ENCODE measurements at places on chromosomes 11 and 22.

DNA sequence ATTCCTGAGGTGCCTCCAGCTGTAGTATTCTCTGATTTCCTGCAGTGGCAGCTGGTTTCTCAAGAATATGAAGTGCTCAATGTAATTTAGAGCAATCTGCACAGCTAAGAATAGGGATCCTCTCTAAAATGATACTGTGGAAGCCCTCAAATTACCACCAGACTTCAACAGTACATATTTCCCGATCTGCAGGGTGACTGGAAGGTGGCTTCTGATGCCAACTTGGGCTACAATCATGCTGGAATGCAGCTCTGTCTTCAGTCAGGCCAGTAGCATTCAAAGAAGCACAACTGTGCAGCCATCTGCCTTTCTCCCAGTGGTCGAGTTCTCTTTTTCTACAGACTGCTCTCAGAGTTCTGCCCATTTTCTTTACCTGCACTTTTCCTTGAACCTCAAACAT, 55.5 kb upstream of the CD5 start:
- DNase-seq = no peak

DNA sequence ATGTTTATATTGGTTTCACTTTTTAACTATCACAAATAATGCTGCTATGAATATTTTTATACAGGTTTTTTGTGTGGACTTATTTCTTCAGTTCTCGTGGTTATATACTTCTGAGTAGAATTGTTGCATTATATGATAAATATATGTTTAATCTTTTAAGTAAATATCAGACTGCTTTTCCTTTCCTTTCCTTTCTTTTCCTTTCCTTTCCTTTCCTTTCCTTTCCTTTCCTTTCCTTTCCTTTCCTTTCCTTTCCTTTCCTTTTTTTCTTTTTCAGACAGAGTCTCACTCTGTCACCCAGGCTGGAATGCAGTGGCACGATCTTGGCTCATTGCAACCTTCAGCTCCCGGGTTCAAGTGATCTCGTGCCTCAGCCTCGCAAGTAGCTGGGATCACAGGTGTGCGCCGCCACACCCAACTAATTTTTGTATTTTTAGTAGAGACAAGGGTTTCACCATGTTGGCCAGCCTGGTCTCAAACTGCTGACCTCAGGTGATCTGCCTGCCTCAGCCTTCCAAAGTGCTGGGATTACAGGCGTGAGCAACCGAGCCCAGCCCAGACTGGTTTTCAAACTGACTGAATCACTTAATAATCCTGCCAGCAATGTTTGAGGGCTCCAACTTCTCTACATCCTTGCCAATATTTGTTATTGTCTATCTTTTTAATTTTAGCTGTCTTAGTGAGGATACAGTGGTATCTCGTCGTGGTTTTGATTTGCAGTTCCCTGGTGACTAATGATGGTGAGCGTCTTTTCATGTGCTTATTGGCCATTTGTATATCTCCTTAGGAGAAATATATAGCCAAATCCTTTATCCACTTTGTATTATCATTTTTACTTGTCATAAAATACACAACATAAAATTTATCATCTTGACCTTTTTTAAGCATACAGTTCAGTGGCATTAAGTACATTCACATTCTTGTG, 21.9 kb downstream of the HTR3B start:
- DNase-seq = no peak

- DNase-seq = no peak
Measured at GRCh38 chr11:63012839-63013238, 2.8 kb downstream of the SLC22A8 start.

DNA sequence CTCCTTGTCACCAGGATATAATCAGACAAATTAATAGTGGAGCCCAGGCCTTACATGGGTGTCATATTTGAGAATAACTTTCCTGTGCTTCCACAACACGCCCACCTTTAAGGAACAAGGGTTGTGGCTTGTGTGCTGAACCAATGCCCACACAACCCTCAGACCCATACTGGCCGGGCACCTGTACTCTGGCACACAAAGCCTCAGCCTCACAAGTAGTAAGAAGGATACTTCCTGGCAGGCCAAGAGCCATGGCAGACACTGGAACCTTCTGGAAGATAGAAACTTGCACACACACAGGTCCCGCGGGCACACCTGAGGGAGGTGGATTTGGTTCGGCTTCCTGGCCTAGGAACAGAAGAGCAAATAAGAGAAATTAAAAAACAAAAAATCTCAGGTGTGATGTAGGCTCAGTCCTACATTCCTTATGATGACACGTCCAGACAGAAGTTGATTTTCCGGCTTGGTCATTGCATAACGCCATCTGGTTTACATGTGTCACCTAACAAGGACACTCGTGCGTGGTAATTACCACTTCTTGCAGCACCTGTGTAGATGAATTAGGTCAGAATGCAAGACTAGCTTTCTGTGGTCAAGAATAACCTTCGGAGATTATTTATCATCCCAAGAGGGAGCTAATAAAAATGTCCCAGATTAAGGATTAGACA, 5.8 kb upstream of the BRD1 start:
- no peak for DNase-seq

DNA sequence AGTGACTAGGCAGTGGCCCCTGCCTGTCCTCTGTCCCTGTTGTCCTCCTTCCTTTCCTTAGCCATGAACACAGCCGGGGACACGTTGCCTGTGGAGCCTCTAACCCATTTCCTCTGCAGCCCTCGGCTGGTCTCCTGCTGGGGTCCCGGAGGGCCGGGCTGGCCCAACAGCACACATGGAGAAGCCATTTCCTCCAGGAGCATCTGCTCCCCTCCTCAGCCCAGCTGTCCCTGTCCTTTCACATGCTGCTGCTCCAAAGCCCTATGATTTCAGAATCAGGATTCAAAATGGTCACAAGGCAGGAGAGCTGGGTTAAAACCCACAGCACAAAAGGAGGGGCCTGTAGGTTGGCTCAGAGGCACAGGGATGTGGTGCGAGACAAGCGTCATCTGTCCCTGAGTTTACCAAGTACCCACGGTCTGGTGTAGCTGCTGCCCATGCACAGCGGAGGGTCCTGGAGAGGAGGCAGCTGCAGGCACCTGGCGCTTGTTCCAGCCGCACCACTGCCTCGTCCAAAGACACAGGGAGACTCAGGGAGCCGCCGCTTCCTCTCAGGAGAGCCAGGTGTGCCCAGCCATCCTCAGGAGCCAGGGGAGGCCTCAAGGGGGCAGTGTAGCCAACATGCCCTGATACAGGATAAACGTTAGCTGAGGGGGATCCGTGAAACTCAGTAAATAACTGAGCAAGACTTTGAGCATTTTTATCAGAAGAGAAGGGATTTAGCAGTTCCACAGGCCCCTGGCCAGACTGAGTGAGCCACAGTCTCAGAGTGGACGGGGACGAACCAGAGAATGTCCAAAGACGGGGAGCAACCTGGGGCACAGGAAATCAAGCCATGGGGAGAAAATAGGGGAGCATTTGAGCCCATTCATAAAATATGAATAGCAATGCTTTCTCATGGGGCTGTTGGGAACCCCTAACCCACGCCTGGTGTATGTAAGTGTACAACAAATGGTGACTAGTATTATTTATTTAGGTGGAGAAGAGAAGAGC, 3.9 kb upstream of the VSIG10L2 start:
- DNase-seq = peak; percentile 40

- DNase-seq = no peak
Measured at GRCh38 chr22:31952094-31952401, 7.7 kb downstream of the YWHAH start.

GRCh38 chr11:121794671-121795141, 321.3 kb downstream of the BLID start:
- DNase-seq = no peak

GRCh38 chr11:73961321-73961720, 10.5 kb downstream of the DNAJB13 start:
- DNase-seq = no peak

- DNase-seq = no peak
Measured at GRCh38 chr11:71999362-71999761, 653 bp downstream of the IL18BP start.

DNA sequence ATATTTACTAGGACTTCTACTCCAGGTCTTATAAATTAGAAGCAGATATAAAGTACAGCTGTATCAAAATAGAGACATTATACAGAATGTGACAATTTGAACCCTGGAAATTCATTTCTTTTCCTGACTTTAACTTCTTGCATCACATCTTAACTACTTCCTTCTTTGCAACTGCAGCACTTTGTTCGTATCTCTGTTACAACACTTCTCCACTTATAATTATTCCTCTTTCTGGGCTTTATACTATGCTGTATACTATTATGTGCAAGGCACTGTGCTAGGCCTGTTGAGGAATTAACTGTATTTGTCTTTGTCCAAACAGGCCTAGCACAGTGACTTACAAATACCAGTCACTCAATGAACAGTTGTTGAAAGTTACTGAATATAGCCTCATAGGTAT, 1.8 kb upstream of the SLC36A4 start:
- no peak for DNase-seq

- no peak for DNase-seq
Measured at GRCh38 chr11:13012056-13012661, 3.0 kb downstream of the RASSF10 start.

- peak; percentile 50 for DNase-seq
Measured at GRCh38 chr11:9758637-9759518, 95.0 kb downstream of the SWAP70 start.

DNA sequence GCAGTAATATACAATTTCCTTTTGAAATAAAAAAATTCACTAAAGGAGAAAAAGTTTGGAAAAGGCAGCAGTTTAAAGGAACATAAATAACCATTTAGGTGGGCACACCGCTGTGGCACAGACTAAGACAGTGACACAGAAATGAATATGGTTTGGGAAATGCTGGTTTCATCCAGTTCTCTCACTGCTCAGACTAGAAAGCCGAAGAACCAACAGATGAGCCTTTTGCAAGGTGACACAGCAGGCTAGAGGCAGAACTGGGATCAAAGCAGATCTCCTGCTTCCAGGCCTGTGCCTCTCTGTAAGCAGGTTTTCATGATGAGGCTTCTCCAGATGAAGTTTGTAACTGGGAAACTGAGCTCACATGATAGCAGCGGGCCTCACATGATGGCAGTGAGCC, 380.0 kb upstream of the NARS2 start:
- no peak for DNase-seq

DNA sequence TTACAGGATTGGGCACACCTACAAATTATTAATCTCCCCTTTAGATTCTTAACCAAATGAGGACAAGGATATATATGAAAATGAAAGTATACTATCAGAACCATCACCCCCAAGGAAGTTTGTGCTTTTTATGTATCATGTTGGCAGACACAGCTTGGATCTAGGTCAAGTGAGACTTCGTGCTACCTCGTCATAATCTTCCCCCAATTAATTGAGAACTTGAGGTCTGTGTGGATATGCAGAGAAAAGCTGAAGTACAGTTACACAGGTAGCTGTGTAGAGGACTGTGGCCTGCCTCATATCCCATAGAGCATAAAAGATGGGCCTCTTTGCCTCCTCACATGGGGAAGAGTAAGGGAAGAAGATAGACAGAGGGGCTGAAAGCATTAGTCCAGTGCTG, 45.6 kb downstream of the DNHD1 start:
- DNase-seq = no peak

DNA sequence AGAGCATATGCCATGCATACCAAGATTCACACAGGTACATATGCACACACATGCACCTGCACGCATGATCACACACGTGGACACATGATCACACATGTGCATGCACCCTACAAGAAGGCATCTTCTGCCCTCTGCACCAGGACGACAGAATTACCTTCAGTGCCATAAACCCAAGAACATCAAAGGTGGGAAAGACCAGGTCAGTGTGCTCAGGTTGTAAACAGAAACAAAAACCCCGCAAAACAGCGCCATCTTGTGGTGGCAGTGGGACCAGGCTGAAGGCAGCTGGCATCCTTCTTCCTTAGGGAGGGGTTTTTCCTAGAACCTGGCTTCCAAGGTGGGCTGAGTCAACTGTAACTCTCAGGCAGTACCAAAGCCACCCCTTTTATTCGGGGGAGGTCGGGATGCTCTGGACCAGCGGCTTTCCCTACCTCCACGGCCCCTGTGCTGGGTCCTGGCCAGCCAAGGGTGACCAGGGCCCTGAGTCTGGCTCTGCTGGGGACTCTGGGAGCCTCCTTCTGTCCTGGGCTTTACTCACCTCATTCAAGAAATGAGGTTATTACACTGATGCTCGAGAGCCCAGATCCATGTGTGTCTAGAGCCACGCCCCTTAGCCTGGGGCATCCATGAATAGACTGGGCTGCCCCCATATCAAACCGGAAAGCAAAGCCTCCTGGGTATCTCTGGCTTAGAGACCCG, 69.4 kb upstream of the FGF3 start:
- peak; percentile 49 for DNase-seq

DNA sequence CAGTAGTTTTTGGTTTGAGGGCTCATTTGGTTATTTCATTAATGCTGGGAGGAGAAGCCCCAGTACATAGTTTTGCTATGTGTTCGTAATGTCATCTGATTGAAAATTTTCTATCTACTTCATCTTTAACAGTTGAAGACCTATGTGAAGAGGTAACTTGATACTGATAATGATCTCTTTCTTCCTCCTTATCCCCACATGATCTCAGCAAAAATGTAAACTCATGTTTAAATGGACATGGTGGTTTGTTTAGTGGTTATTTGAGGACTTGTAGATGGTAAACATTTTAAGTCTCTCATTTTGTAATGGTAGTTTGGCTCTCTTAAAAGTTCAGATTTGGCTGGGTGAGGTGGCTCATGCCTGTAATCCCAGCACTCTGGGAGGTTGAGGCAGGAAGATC, 53.7 kb upstream of the SPTBN2 start:
- no peak for DNase-seq

DNA sequence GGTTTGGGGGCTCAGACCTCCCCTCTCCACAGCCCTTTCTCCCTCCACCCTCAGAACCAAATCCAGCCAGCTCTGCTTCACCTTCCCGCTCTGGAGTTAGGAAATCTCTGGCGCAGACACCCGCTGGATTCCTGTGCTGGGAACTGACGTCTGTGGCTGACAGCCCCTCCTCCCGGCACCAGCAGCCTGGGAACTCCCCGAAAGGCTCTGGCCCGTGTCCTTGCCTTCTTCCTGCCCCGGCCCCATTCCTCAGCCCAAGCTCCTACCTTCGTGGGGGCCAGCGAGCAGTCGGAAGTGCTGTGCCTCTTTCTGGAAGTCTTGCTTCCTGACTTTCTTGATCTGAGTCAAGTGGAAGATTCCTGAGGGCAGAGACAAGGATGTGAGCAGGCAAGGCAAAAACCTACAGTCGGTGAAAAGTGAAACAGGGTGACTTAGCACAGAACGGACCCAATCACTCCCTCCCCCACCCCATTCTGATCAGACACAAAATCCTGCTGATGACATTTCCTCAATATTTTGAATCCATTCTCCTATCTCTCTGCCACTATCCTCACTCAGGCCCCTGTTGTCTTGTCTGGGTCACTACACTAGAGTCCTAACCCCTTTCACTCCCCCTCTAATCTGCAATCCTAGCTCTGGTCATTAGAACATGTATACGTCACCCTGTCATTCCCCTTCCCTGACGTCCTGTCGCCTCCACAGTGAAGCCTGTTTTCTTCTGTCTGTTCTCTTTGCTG, 34.1 kb downstream of the CHRDL2 start:
- no peak for DNase-seq
